ENCODE measurements at places on chromosomes 3 and 15.

- DNase-seq = no peak
Observed at GRCh38 chr3:163935411-163935810, 1142.9 kb downstream of the SI start.

DNA sequence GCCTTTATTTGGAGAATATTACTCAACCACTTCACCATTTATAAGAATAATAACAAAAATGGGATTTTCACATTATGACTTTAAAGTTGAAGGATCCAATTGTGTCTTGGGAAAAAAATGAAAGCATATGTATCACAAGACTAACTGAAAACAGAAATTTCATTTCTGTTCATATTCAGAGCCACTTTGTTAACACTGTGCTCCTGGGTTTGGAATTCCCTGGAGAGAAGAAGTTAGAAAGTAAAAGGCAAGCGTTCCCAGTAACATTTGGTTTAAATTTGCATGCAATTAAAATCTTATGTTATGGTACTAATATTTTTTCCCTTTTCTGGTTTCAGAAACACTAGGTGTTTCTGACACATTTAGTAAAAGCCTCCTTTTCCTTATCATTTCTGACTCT lies 230.8 kb downstream of the RBMS3 start:
- no peak for DNase-seq

DNA sequence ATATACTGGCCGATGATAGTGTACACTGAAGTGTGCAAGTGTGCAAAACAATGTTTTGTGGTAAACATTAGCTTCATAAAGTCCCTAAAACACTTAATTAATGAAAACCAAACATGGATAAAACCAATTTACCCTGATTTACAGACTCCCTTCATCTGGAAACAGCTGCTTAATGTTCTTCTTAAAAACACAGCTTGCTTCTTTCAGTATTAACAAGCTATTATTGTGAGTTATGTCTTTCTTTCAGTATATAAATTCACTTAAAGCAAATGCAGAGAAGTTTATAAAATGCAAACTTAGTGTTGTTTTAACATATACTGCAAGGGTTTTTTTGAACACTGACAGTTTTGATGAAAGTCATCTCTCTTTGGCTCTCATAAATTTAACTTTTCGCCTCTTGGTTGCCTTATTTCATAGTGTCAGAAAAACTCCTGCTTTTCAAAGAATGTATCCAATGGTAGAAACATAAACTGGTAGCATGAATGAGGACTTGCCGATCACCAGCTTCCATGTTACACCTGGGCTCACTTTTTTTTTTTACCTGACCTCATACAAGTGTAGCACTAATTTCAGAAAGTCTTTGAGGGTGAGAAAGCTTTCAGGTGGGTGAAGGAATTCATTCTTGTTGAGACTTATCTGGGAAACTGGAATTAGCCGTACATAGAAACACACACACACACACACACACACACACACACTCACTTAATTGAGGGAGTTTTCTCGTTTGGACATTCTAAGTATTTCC lies 532.2 kb downstream of the ROBO2 start:
- DNase-seq = no peak

DNA sequence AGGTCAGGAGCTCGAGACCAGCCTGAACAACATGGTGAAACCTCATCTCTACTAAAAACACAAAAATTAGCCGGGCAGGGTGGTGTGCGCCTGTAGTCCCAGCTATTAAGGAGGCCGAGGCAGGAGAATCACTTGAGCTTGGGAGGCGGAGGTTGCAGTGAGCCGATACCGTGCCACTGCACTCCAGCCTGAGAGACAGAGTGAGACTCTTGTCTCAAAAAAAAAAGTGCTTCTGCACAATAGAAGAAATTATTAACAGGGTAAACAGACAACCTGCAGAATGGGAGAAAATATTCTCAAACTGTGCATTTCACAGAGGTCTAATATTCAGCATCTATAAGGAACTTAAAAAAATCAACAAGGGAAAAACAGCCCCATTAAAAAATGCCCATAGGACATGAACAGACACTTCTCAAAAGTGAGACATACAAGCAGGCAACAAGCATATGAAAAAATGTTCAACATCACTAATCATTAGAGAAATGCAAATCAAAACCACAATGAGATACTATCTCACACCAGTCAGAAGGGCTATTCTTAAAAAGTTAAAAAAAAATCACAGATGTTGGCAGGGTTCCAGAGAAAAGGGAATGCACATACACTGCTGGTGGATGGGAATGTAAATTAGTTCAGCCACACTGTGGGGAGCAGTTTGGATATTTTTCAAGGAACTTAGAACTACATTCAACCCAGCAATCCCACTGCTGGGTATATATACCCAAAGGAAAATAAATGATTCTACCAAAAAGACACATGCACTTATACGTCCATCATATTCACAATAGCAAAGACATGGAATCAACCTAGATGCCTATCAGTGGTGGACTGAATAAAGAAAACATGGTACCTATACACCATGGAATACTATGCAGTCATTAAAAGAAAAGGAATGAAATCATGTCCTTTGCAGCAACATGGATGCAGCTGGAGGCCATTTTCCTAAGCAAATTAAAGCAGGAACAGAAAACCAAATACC lies 75.5 kb downstream of the MSL2 start:
- no peak for DNase-seq

- no peak for DNase-seq
Observed at GRCh38 chr15:40040770-40041169, 1.8 kb upstream of the SRP14 start.

Measured in GM18507 (cell line).